ENCODE measurements at places on chromosomes 13 and 19. TPM values are rescaled to one million over a fixed set of nuclear protein-coding genes. Genes with fewer than 3 reads are reported as not detected.

DNA sequence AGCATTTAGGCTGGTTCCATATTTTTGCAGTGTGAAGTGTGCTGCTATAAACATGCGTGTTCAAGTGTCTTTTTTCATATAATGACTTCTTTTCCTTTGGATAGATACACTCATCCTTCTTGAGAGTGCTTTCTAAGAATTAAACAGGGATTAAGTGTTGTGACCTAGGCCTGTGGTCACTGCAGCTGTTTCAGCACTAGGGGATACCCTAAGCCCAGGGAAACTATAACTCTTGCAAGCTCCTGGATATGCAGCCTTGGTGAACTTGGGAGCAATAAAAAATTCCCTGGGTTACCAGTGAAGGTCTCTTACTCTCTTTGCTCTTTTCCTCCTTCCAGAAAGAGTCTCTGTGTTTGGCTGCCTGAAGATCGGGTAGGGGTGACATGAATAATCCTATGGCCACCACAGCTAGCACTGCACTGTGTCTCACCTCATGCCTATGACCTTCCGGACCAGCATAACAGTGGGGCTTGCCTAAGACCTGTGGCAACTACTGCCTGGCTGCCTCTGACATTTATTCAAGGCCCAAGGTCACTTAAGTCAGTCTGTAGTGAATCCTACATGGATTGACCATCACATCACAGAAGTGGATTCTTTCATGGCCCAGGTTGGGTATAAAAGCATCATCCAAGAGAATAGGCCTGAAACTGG is 799.7 kb downstream of the DACH1 start:
- H3K36me3 ChIP-seq: no peaks in the 10 kb centered on the region
- H3K4me1 ChIP-seq: no peaks in the 10 kb centered on the region
- no peak for DNase-seq
- H3K27me3 ChIP-seq: no peaks in the 10 kb centered on the region
- H3K27ac ChIP-seq: no peak overlapping the region

- DNase-seq: no peak
- H3K27me3 ChIP-seq: peaks cover 58% of the 10 kb centered on the region
- no peaks in the 10 kb centered on the region for H3K36me3 ChIP-seq
- peaks cover 14% of the 10 kb centered on the region for H3K4me1 ChIP-seq
Observed at GRCh38 chr13:107866032-107866940, 349.1 kb downstream of the LIG4 start.

GRCh38 chr19:8131517-8131916 is 17.9 kb downstream of the FBN3 start:
- DNase-seq: no peak
- H3K4me1 ChIP-seq: no peaks in the 10 kb centered on the region
- peaks cover 5% of the 10 kb centered on the region for H3K27me3 ChIP-seq
- H3K4me3 ChIP-seq: no peak overlapping the region

- peak; percentile 44 for DNase-seq
- H3K27ac ChIP-seq: no peak overlapping the region
- peak overlapping the region; percentile 90 for H3K4me3 ChIP-seq
- peaks cover 9% of the 10 kb centered on the region for H3K4me1 ChIP-seq
- H3K27me3 ChIP-seq: peaks cover 4% of the 10 kb centered on the region
Observed at GRCh38 chr19:38361633-38362075, 12.7 kb upstream of the PSMD8 start.

GRCh38 chr19:54451997-54452396 is 3.0 kb downstream of the LENG8 start:
- no peak overlapping the region for H3K4me3 ChIP-seq
- H3K27me3 ChIP-seq: no peaks in the 10 kb centered on the region
- peaks cover 6% of the 10 kb centered on the region for H3K36me3 ChIP-seq
- no peak overlapping the region for H3K27ac ChIP-seq
- H3K4me1 ChIP-seq: peaks cover 38% of the 10 kb centered on the region
- no peak for DNase-seq

DNA sequence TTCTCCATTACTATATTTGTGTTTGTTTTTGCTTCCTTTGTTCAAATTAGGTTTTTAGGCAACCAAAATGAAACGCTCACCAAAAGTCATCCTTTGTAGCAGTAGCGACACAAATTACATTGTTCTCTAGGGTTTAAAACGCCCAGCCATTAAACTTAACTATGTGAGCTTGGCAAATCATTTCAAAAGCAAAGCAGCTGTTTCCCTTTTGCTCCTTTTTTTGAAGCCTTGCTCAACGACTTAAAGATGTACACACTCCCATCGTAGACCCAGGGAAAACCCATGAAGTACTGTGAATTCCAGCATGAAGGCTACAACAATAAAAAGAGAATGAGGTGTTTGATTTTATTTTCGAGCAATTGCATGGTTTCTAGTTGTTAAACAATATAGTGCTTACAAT is 106.7 kb downstream of the RAP2A start:
- no peak overlapping the region for H3K4me3 ChIP-seq
- H3K27me3 ChIP-seq: peaks cover 5% of the 10 kb centered on the region
- H3K27ac ChIP-seq: no peak overlapping the region
- no peaks in the 10 kb centered on the region for H3K4me1 ChIP-seq
- H3K36me3 ChIP-seq: no peaks in the 10 kb centered on the region

DNA sequence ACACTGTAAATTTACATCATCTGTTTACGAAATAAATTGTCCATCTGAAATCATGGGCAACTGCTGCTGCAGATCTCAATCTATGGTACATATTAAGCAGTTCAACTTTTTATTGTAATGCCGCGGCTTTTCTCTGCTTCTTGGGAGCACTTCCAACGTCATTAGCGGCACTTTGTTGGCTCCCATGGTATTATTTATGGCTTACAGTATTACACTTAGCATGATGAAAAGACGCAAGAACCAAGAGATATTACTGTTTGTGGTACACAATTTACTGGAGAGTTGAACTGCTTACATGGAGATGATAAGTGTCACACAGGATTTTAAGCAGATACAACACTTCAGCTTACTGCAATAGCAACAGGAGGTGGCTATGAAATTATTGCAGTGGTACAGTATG is 442.1 kb downstream of the PCDH20 start:
- no peaks in the 10 kb centered on the region for H3K4me1 ChIP-seq
- H3K27ac ChIP-seq: no peak overlapping the region
- no peak overlapping the region for H3K4me3 ChIP-seq
- no peak for DNase-seq
- no peaks in the 10 kb centered on the region for H3K36me3 ChIP-seq

GRCh38 chr13:57582032-57582431 is 49.5 kb upstream of the PCDH17 start:
- DNase-seq: no peak
- no peak overlapping the region for H3K27ac ChIP-seq
- no peaks in the 10 kb centered on the region for H3K36me3 ChIP-seq
- no peak overlapping the region for H3K4me3 ChIP-seq
- H3K4me1 ChIP-seq: no peaks in the 10 kb centered on the region

DNA sequence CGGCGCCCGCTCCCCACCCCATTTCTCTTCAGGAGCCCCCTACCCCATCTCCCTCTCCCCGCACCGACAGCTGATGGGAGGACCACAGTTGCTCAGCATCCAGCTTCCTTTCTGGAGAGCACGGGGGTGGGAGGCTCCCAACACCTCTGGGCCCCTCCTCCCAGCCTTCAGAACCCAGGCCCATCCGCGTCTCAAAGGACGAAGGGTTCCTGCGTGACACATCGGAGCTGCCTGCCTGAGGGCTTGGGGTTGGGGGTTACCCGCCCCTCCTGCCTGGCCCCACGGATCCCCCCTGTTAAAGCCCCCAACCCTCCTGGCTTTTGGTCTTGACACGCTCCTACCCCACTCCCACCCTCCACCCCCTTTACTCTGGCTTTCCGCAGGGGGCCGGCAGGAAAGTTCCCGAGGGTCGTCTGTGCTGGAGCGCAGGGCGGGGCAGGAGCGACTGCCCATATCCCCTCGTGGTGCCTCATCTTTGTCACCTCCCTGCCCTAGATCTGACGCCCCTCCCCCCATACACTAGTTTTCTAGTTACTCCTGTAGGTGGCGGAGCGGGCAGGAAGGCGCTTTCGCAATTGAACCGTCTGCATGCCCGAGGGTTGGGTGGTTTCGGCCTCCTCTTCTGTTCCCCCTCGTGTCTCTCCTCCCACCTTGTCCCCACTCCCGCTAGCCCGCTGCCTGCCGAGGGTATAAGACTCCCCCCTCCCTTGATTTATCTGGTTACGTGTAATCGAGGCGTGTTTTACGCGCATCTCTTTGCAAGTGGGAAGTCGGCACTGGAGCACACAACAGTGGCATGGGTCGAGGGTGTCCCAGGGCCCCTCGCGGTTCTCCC is 924 bp downstream of the TRAPPC5 start:
- peaks cover 12% of the 10 kb centered on the region for H3K27me3 ChIP-seq
- no peaks in the 10 kb centered on the region for H3K36me3 ChIP-seq
- DNase-seq: peak; percentile 86
- peak overlapping the region; percentile 88 for H3K4me3 ChIP-seq
- H3K27ac ChIP-seq: peak overlapping the region; percentile 93

DNA sequence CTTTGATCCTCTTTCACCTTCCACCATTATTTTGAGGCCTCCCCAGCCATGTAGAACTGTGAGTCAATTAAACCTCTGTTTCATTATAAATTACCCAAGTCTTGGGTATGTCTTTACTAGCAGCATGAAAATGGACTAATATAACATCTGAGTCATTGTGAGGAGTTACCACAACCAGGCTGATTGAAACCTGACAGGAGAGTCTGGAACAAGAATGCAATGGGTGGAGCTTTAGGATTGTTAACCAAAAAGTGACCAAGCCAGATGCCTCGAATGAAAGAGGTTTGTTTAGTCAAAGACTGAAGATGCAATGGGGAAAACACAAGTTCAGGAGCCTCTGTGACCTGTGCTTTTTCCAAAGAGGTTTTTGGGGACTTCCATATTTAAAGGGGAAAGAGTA is 659.0 kb downstream of the SLITRK6 start:
- no peaks in the 10 kb centered on the region for H3K4me1 ChIP-seq
- no peak for DNase-seq
- no peak overlapping the region for H3K27ac ChIP-seq
- no peak overlapping the region for H3K4me3 ChIP-seq

BEST2 gene
- polyA plus RNA-seq: not detected

BORA gene
- 21.9 TPM for polyA plus RNA-seq

RNF225 gene
- not detected for polyA plus RNA-seq

FFAR1 gene
- polyA plus RNA-seq: 0.14 TPM

UBE2L5 gene
- polyA plus RNA-seq: 0.31 TPM

ZNF296 gene
- 21.0 TPM for polyA plus RNA-seq

PIK3R2 gene
- 2.2 TPM for polyA plus RNA-seq

POU2F2 gene
- 16.5 TPM for polyA plus RNA-seq

GIPC3 gene
- 0.21 TPM for polyA plus RNA-seq

GJA3 gene
- not detected for polyA plus RNA-seq

KLK15 gene
- not detected for polyA plus RNA-seq

Data from naive B cell (primary cell).